ENCODE measurements at places on chromosomes 3 and 15.

DNA sequence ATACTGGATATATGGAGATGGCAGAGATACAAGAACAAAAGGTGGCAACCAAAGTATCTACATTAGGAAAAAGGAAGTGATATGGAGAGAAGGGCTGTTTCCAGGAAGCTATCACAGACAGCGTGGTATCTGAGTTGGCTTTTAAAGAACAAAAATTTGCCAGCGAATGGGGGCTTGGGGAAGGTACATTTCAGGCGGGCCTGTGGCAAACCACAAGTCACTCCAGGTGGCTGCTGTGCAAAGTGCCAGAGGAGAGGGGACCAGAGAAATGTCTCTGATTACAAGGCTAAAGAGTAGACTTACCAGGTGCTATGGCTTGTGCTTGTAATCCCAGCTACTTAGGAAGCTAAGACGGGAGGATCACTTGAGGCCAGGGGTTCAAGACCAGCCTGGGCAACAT is 91.1 kb downstream of the MSL2 start:
- no peak for DNase-seq

DNA sequence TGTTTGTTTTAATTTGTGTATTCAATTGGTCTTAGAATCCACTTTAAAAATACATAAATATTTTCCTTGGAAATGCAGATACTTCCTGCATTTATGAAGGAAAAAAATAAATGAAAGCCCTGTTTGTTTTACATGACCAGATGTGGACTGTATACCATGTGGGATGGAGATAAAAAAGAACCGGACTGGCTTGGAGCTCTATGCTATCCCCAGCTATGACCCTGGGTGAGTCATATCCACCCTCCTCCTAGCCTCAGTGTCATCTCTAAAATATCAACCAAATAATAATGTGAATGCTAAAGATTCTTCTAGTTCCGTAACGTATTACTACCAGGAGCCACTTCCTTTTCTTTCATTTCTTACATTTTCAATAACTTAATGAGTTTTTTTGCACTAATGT is 44.5 kb upstream of the PDZRN3 start:
- peak; percentile 68 for DNase-seq

GRCh38 chr3:43723121-43723734 is 32.5 kb downstream of the ABHD5 start:
- DNase-seq = no peak

DNA sequence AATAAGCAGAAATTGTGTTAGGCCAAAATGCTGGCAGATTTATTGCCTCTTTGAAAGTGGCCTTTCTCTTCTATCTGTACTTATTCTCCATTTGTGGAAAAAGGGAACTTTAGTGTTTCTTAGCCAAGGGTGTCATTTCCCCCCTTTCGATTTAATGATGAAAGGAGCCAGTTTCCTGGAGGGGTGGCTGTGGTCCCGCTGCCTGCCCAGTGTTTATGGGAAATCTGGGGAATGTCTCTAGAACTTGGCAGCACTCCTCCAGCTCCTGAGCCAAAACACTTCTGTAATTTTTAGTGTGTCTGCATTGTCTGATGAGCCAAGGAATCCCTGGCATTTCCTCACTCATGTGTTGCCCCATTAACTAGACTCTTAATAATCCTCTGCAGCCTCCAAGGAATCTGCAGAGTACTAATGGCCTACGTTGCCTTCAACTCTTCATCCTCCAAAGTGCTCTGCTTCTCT is 448.8 kb downstream of the GRM7 start:
- peak; percentile 3 for DNase-seq

DNA sequence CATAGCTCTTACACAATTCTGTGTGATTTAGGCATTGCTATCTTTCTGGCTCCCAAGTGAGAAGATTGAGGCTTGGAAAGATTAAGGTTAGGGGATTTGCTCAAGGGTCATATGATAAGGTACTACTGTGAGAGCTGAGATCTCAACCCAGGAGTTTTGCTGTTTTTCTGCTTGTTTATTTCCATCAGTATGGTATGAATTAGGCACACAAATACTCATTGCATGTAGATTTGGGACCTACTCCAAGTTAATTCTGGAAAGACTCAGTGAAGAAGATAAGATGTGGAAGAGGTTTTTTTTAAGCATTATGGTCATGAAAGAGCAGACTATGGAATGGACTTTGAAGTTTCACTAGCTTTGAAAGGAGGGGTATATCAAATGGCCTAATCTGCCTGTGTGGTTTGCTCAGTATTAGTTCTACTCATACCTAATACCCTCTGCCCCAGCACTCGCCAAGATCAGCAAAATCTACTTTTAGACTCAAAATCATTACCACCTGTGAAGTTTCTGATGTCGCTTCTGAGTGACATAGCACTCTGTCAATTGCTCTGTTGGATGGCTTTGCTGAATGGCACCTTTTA is 12.5 kb downstream of the MBNL1 start:
- no peak for DNase-seq

GRCh38 chr3:119098619-119099222 is 47.2 kb upstream of the TEX55 start:
- DNase-seq = peak; percentile 24

GRCh38 chr15:39488516-39488915 is 92.4 kb upstream of the THBS1 start:
- DNase-seq = no peak

GRCh38 chr15:98067339-98067738 is 106.8 kb downstream of the ARRDC4 start:
- no peak for DNase-seq

DNA sequence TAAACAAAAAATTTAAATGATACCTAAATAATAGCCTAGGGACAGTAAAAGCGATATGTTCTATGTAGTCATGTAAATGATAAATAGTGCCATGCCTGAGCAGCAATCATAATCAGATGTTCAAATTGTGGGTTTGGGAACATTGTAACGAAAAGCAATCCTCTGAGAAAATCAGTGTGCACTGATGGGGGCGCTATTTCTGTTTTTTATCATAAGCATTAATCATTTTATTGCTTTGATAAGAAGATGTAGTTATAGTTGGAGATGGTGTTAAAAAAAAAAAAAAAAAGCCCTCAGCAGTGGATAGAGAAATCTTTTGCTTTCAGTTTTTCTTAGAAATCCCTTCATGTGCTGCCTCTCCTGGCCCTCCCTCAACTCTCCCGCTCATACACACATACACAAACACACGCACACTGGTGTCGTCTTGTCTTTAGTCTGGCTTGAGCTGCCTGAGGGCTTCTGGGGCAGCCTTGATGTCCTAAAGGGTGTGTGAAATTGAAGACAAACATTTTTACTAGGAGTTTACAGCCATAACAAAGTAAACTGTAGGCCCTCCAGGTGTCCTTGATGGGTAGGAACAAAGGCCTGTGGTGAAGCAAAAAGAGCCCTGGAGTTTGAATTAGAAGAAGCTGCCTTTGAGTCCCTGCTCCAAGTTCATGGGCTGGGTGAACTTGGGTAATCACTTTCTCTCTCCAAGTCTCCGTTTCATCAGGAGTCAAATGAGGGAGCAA is 428.1 kb downstream of the SOX2 start:
- no peak for DNase-seq

DNA sequence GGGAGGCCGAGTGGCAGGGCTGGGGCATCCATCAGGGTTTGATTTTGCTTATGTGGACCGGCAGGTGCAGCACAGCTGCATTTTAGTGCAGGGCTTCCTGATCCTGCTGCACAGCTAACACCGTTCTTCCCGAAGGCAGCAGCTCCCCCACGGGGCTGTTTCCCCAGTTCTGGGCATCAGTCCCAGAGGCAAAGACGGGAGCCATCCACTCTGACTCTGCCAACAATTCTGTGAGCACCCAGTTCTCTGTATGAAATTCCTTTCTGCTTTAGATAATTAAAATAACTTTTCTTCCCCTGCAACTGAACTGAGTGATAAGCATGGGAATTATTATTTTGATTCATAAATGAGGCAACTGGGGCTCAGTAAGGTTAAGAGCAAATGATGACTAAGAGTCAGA is 262.9 kb upstream of the ATP10A start:
- no peak for DNase-seq
